ENCODE measurements at places on chromosomes 11 and 22.

DNA sequence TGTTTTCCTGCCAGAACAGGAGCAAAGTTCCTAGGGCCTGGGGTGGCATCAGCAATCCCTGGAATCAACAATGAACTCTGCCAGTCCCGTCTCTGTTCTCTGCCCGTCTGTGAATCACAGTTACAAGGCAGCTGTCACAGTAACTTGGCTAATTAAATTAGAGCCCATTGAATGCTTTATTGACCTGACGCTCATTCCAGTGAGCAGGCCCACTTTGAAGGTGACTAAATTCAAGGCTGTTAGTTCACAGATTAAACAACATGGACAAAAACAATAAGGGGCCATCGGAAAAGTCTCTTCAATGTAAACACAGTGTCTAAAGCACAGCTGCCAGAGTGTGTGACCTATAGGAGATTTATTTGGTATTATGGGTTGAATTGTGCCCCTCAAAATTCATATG lies 17.7 kb upstream of the TMPRSS5 start:
- no peak for DNase-seq

DNA sequence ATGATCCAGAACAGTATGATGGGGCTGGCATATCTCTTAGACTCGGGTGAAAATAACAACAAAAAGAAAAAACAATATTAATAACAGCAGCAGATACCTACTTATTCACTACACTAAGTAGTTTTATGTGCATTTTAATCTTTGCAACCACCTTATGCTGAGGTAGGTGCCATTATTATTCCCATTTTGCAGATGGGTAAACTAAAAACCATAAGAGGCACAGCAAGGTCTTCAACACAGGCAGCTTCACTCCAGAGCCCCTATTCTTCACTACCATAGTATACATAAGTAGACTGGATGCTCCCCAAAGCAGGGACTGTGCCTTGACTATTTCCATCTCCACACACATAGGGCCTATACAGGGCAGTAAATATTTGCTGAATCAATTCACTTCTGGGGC lies 41.0 kb downstream of the CLPB start:
- DNase-seq, result no peak

DNA sequence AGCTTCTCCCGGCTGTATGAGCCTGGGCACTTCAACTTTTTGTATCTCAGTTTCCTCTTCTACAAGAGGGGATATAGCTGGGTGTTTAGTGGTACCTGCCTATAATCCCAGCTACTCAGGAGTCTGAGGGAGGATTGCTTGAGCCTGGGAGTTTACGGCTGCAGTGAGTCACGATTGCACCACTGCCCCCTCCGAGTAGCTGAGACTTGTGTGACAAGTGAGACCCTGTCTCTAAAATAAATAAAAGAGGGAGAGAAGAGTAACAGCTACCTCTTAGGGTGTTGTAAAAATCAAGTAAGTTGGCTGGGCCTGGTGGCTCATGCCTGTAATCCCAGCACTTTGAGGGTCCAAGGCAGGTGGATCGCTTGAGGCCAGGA lies 10.0 kb upstream of the CATSPER1 start:
- no peak for DNase-seq

DNA sequence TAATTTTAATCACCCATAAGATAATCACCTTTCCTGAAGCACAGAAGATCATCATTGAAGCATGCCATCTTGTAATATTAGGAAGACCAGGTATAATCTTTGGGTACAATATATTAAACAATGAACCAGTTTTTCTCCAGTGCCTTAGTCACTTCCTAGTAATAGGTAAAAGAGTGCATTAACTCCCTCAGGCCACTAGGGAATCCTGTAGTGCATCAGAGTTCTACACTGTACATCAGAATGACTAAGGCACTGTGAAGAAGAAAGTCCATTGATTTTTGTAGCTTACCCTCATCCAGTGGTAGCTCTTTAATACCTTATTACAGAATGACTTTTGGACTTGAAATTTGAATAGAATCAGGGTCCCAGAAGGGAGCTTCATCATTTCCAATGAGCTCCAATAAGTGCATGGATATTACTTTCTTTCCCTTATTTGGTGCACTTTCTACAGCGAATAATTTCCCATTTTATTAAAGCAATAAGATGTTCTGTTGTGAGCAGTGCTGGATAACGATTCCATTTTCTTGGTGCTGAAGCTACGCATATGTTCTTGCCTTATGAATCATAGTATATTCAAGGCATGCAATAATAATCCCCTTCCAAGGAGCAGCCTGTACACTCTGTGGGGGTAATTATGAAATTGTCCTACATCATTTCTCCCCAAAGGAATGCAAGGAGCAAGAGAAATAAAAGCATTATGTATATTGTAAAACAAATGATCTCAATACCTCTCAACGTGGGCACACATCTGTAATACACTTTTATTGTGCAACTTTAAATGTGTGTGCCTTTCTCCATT lies 4.7 kb downstream of the C11orf87 start:
- no peak for DNase-seq

- no peak for DNase-seq
These were observed 153.7 kb downstream of the TBC1D22A start for GRCh38 chr22:46915950-46916730.

- DNase-seq, result no peak
These were observed 1.9 kb downstream of the DPAGT1 start for GRCh38 chr11:119099711-119100110.

GRCh38 chr11:65817312-65817834 lies 16.4 kb upstream of the SNX32 start:
- no peak for DNase-seq

- DNase-seq, result no peak
These were observed 940.3 kb downstream of the NTM start for GRCh38 chr11:132310390-132311375.

- DNase-seq, result no peak
These were observed 257.4 kb downstream of the BRD1 start for GRCh38 chr22:49570032-49570848.

GRCh38 chr11:131217313-131218310 lies 152.8 kb upstream of the NTM start:
- DNase-seq, result no peak
